ENCODE measurements at places on chromosomes 7 and 10.
A peak's percentile ranks its signal among the peaks of the same experiment; 100 is the strongest.

DNA sequence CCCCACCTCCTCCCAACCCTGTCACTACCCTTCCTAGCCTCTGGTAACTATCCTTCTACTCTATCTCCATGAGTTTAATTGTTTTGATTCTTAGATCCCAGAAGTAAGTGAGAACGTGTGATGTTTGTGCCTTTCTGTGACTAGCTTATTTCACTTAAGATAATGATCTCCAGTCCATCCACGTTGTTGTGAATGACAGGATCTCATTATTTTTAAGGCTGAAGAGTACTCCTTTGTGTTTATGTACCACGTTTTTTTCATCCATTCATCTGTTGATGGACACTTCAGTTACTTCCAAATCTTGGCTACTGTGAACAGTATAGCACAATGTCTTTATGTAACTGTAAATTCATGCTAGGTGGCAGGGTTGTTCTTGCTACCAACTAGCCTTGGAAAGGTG, 461.6 kb downstream of the PLXDC2 start:
- no peak for DNase-seq

- DNase-seq, result no peak
Observed at GRCh38 chr10:28627102-28627501, 50.2 kb upstream of the BAMBI start.

DNA sequence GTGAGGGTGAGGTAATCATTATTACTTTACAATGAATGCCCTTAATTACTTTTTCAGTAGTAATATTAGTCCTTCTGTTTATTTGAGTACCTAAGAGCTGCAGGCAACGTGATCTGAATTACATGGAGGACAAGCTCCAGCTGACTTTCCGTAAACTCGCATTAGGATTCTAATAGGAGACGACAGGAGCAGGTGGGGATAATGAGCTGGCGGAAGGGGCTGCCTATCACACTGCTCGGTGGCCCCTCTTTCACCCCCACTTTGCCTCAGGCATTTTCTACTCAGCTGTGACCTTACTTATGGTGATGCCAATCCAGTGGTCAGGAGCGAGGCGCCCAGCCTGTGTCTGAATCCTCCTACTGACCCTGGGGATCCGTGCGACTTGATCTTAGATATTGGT, at the start of gene C7orf33:
Gene C7orf33, plus strand, starts transcription at position 296 of the 400 bp plus-strand sequence. CDS start 160 bp downstream, outside the sequence.
- DNase-seq, result no peak

DNA sequence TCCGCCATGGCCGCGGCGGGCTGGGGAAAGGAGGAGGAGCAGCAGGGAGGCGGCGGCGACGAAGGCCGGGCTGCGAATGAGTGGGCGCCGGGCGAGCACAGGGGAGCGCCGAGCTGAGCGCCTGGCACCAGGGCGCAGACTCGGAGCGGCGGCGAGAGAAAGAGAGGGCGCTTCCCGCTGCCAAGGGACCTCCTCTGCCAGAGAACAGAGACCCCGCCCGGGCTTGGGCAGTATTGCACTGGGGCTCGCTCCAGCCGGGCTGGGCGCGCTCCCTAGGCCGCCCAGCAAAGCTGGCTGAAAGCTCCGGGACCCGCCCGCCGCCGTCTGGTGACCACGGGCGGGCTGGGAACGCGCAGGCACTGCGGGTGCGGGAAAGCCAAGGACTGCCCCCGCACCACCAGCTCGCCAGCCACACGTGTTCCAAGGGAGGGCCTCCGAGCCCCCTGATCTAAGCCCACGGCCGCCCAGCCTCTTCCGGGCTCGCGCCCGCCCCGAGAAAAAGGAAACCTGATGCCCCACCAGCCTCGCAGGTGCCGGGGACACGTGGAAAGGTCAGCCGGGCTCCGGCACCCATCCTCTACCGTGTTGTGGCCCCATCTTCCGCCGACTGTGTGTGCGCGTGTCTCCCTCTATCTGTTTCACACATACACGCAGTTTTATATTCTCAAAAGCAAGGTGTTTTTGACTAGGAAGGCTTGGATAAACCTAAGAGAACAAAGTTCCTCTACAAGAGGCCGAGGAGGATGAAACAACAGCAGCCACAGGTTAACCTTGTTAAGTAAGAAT, at the start of gene CCDC6:
Gene CCDC6, minus strand, starts transcription at position 140 of the 786 bp plus-strand sequence. Its CDS starts 132 bp downstream, at position 8.
- DNase-seq, result peak; percentile 89

DNA sequence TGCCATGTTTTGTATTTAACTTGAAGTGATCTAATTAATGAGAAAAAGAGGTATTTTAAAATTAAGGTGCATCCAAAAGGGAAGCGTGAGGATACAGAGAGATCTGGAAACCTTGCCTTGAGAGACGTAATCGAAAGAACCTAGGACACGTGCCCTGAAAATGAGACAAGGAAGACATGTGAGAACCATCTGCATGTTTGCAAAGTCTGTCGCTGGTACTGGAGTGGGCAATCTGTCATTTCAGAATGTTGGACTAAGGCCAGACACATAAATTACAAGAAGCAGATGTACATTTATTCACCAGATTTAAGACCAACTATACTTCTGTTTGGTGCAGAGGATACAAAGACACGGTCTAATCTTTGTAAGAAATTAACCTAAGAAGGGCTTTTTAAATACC, 9.2 kb downstream of the AGR2 start:
- DNase-seq, result no peak

DNA sequence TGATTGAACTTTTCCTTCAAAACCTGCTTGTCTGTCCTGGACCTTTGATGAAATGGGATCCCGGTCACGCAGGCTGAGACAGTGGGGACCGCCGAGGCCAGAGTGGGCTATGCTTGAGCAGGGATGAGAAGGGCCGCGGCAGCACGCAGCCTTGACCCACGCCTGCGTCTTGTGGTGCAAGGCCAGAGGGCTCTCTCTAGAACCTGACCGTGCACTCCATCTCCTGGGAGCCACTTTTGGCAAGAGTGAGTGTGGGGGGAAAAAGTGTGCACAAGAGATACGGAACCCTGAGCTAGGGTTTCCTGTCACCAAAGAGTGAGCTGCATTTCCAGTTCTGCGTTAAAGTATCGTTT, 42.4 kb downstream of the WIPI2 start:
- no peak for DNase-seq

DNA sequence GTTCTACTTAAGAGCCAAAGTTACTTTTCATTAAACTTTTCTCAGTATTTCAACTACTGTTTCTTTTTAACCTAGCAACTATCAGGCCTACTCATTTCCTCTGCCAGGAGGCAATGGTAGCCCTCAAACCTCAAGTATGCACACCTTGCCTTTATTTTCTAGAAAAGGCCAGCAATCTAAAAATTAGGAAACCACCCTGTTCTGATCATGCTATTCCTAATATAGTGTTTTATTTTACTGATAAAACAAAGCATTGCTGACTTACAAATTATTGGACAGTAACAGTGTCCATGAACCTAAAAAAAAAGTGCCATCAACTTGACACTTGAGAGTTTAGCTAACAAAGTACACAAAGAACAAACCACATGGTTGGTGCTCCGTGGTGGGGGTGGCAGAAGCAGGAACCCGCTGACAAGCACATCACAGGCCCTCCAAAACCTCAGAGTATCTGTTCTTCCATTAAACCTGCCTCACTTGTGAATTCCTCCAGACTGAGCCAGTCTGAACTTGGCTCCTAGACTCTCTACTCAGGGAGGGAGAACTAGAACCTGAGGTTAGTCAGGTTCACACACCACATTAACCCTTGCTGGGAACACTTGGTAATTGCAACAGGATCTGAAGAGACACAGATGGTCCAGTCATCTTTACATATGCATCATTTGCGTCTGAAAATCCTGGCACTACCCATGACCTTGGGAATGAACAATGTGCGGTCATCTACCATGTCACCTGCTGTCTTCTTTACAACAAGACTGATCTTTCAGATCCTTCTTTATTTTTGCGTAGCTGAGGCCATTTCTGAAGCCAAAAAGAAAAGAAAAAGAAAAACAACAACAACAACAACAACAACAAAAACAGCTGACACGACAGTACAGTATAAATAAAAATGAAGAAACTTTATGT, 31.9 kb downstream of the PIP4K2A start:
- DNase-seq, result peak; percentile 38

GRCh38 chr7:77326131-77326530, 90.0 kb downstream of the GSAP start:
- no peak for DNase-seq

DNA sequence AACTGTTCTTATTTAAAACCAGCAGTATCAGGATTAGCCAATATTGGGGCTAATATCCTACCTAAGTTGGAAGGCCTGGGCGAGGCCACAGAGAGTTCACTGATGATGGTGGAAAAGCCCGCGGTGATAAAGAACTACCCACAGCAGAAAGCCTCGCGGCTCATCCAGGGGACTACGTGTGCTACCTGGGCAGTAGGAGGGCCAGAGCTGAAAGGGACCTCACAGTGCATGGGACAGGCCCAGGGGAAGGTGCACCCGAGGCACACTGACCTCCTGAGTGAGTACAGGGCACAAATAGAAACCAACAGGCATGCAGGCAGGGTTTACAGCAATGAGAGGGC, 1.4 kb downstream of the WDR86 start:
- DNase-seq, result no peak

GRCh38 chr7:155471718-155472117, 13.8 kb downstream of the EN2 start:
- no peak for DNase-seq

GRCh38 chr10:132939957-132940790, 2.2 kb downstream of the CFAP46 start:
- DNase-seq, result no peak

- no peak for DNase-seq
Observed at GRCh38 chr10:108709927-108710722, 1213.2 kb downstream of the XPNPEP1 start.

DNA sequence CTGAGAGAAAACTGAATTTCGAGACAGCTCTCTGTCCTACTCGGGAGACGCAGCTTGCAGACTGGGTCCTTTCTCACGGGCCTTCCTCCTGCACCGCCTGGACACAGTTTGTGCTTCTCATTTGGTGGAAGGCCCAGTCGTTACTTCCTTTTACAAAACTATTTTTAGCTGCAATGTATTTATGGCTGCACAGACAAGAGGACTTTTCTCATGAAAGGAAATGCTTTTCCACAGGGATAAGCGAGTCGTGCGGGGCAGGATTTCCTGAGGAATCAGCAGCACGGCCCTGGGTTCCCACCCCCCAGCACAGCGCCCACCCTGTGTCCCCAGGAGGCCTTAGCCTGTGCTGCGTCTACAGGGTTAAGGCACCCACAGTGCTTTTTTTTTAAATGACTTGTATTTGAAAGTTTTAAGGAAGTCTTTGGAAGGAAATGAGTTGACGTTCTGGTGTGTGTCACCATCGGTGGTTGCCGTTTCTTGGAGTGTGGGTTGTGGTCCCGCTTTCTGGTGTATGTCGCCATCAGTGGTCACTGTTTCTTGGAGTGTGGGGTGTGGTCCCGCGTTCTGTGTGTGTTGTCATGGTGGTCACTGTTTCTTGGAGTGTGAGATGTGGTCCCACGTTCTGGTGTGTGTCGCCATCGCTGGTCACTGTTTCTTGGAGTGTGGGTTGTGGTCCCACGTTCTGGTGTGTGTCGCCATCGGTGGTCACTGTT, 50.9 kb downstream of the INPP5A start:
- DNase-seq, result no peak
